HTR-8/SVneo (cell line): ENCODE measurements at places on chromosomes 16 and 17.

DNA sequence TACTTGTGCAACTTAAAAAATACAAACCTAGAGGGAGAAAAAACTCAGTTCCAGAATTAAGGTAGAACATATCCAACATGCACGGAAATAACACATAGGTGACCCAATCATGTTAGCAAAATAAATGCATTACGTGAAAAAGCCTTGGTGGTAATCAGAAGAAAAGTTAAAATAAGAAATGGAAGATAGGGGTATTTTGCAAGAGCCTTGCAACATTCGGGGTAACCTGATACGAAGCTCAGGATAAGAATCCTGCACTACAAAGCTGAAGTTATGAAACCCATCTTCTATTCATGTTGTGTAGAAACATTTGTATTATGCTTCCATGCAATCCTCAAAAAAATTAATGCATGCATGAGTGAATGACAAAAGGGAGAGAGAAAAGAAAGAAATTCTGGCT, 33.1 kb downstream of the CHCT1 start:
- DNase-seq, result no peak

DNA sequence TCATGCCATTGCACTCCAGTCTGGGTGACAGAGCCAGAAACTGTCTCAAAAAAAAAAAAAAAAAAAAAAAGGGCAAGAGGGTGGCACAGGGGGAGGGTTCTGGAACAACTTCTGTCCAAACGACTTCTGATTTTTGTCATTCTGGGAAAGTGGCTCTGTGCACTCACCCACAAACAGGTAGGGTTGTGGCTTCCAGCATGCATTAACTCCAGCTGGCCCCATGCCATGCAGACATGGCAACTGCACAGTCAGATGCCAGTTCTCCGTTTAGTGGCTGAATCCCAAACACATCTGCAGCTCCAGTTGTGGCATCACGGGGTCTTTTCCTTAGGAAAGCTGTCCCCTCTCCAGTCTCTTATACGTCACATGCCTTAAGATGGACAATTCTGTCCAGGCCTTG, 30.3 kb downstream of the B4GALNT2 start:
- no peak for DNase-seq

- DNase-seq, result no peak
These were observed 238.3 kb downstream of the CCDC182 start for GRCh38 chr17:57506774-57507127.

DNA sequence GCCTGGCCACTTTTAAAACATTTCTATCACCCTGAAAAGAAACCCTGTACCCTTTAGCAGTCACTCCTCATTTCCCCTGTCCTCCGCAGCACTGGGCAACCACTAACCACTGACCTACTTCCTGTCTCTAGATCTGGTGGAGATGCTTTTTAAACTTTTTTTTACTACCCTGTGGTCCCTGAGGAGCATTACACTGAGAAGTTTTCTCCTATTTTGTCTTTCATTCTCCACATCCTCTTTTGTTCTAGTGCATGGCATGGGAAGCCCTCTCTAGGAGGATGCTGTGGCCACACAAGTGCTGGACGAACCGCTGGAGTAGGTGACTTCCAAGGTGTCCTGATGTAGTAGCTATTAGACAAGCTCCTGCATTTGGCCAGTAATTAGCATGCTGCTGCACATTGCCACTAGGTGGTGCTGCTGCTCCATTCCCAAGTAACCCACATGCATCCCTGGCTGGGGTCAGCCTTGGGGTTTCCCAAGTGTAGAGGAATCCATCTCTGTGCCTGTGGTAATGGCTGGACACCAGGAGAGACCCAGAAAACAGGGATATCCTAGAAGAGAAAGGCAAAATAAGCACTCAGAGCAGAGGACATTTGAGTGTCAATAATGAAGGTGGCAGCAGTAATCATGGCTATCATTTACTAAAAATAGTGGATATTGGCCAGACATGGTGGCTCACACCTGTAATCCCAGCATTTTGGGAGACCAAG, 143.8 kb upstream of the CRHR1 start:
- peak; percentile 92 for DNase-seq
